ENCODE measurements at places on chromosomes 7 and 10.

- DNase-seq, result no peak
Measured at GRCh38 chr7:107233174-107233573, 64.4 kb downstream of the HBP1 start.

DNA sequence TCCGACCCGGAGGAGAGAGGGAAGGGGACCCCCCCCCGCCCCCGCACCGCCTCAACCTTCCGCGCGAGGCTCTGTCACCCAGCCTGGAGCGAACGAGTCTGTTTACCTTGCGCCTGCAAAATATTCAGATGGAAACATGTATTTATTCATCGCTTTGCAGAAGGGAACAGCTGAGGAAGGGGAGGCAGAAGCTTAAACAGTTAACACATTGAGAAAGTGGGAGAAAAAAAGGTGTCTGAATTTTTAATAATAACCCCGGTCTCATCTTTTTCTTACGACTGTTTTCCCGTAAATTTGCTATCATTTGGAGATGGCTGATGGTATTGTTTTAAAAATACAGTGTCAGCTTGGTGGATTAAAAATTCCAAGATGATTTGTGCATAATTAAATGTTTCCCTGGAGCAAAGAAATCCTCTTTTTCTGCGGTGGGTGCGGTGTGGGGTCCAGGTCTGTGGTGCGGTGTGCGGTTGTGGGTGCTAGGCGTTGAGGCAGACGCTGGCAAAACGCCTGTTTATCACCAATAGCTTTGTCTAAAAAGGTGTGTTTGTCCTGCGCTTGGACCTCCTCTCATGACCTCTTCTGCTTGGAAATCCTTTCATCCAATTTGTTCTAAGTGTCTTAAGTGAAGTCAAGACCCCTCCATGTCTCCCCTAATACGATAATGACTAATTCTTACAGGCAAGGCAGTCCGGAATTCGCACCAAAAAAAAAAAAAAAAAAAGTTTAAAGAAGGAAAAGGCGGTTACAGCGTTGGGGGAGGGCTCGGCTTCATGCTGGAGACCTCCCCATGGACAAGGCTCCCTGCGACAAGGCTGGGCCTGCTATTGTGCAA, 1.6 kb downstream of the UNCX start:
- DNase-seq, result no peak

DNA sequence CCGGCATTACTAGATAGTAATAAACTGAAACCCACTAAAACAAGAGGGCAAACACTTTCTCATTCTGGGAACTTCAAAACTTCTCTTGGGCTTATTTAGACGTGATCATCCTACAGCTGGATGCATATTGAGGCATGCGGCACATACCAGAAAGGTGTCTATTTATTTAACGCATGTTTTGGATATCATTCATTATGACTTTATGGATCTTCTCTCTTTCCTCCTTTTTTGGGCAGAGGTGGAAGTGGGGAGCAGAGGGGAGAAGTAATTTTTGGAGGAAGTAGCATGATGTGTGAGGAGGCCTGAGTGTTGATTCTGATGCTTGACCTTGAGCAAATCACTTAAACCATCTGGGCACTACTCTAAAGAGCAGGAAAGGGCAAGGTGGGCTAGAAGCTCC, 270.6 kb downstream of the TRIL start:
- no peak for DNase-seq

DNA sequence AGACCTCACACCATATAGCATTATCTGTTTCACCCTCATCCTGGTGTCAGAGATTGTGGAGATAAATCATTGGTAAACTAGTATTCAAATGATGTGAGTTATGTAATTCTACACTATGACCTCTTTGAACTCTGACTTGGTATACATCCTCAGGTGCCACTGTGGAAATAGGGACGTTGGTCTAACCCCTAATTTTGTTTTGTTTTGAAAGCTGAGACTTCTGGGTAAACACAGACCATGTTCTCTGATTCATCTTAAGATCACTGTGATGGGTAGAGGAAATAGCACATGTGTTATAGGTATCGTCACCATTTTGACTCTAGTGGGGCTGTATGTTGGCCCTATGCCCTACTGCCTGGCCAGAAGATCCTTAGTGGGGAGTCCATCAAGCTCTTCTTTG, 241.6 kb downstream of the CCDC7 start:
- DNase-seq, result no peak

- no peak for DNase-seq
Measured at GRCh38 chr10:47092376-47092775, 181.1 kb downstream of the PTPN20 start.

All from urothelium cell line (cell line).